ENCODE measurements at places on chromosomes 3 and 15. TPM values are rescaled to one million over a fixed set of nuclear protein-coding genes. Genes with fewer than 3 reads are reported as not detected.

GRCh38 chr15:92663250-92663951, 7.8 kb upstream of the FAM174B start:
- no peak for DNase-seq

The MNS1 gene
- polyA plus RNA-seq, result 0.57 TPM

DNA sequence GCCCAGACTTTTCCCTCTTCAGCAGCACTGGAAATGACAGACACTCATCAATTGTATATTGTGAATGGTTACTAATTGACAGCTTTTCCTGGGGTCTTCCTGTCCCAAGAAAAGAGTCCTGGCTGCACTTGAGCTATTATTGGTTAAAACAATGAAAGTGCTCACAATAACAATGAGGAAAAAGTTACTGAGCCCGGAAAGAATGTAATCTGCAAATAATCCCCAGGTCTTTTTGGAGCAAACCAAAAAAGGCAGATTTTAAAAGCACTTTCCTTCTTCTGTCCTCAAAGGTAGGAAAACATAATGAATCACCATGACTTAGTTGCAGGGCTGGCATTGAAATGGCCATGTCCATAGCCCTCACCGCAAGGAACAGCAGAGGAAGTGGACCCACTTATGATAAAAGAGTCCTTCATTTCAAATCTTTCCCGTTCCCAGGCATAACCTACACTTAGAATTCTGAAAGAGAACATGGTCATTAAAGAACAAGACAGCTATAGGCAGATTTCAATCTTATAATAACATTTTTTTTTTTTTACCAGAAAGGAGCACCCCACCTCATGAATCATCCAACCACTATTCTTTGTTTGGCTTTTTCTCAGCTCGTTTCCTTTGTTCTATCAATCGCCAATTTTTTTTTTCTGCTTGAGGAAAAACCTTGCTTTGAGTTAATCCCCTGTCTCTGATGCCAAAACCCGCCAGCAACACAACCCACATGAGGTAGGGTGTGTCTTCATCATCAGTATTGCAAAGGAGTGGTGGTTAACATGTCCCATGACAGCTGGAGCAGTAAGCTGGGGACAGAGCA, 35.5 kb upstream of the ATP1B3 start:
- DNase-seq, result no peak

GRCh38 chr3:100629421-100630127, 20.2 kb downstream of the ADGRG7 start:
- DNase-seq, result no peak

GRCh38 chr3:159600291-159600690, 388.3 kb upstream of the IL12A start:
- no peak for DNase-seq

The FBXO40 gene
- 0.05 TPM for polyA plus RNA-seq

The MESP1 gene
- polyA plus RNA-seq, result 0.23 TPM

DNA sequence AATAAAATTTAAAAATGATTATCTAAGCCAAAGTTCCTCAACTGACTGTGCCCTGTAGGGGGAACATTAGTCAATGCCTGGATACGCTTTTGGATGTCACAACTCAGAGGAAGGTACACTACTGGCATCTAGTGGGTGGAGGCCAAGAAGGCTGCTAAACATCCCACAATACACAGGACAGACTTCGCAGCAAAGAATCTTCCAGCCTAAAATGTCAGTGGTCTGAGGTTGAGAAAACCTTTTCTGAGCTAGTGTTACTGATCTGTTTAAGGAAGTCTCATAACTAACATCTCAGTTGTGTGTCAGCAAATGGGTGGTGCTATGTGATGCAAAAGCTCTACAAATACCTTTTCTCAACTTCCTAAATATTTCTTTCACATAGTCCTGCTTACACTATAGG, 20.9 kb upstream of the LDHAL6B start:
- no peak for DNase-seq

The TOPAZ1 gene
- not detected for polyA plus RNA-seq

DNA sequence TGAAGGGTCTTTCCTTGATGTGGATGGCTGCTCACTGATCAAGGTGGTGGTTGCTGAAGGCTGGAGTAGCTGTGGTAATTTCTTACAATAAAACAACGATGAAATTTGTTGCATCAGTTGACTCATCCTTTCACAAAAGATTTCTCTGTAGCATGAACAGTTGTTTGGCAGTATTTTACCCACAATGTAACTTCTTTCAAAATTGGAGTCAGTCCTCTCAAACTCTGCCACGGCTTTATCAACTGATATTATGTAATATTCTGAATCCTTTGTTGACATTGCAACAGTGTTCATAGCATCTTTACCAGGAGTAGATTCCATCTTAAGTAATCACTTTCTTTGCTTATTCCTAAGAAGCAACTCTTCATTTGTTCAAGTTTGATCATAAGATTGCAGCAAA, 252.6 kb downstream of the UBE2E2 start:
- DNase-seq, result no peak

The FILIP1L gene
- not detected for polyA plus RNA-seq

The SLC22A13 gene
- polyA plus RNA-seq, result 0.06 TPM

DNA sequence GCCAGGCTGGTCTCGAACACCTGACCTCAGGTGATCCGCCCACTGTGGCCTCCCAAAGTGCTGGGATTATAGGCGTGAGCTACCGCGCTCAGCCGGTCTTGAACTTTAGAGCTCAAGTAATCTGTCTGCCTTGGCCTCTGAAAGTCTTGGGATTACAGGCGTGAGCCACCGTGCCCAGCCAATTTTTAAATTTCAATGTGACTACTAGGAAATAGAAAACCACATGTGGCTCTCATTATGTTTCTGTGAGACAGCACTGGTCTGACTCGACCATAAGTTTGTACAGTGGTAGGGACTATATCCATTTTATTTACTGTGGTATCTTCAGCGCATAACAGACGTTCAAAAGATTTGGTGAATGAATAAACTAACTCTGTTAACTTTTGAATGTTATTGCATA, 9.1 kb downstream of the ZFAND6 start:
- no peak for DNase-seq

DNA sequence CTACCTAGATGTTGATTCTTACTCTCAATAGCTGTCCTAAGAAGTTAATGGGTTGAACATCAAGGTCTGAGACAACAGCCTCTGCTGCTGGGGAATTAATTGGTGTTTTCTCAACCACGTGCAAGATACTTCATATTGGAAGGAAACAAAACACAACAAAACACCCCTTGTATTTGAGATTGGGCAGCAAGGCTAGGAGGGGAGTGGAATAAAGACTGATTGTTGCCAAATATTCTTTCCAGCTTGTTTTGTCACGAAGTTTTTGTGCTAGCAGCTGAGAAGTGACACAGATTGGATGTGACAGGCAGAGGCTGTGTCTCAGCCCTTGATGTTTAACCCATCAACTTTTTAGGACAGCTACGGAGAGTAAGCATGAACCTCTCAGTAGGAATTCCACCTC, 808.4 kb downstream of the IGSF11 start:
- DNase-seq, result no peak

GRCh38 chr3:107328069-107328468, 49.2 kb upstream of the CCDC54 start:
- no peak for DNase-seq

- no peak for DNase-seq
Measured at GRCh38 chr15:67505675-67506572, 15.0 kb upstream of the C15orf61 start.

The NOX5 gene
- polyA plus RNA-seq, result not detected

DNA sequence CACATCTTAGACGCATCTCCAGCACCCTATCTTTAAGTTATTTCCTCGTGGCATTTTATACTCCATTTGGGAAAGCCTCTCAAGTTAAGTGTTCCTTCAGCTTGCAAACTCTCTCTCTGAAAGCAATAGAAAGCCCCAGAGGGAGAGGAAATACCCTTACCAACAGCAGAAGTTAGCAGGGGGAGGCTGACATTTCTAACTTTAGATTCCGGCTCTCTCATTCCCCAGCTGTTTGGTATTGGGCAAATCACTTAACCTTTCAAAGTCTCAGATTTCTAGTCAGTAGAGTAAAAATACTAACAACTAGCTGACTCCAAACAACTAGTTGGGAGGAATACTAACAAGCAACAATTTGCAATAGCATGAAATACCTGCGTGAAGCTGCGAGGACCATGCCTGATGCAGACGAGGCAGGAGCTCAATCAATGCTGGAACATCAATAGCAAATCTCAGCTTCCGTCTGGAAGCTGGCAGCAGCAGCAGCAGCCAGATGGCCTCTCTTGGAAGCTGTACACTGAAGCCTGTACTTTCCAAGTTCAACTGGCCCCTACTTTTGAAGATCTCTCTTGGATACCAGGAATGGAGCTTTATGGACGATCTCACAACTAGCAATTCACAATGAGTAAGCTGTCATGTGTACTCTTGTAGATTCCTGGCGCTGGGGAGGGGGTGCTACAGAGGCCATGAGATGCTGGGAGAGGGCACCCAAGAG, 47.8 kb downstream of the THBS1 start:
- no peak for DNase-seq

The RTP4 gene
- not detected for polyA plus RNA-seq

The ACAA1 gene
- polyA plus RNA-seq, result 27.4 TPM

DNA sequence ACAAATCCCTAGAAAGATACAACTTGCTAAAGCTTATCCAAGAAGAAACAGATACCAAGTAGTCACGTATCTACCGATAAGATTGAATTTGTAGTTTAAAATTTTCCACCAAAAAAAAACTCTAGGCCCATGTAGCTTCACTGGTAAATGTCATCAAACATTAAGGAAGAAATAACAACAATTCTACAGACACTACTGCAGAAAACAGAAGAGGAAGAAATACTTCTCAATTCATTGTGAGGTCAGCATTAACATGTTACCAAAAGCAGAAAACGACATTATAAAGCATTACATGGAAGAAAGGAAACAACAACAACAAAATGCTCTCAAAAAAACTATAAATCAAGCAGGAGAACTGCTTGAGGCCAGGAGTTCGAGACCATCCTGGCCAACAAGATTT, 27.5 kb upstream of the TM4SF19 start:
- DNase-seq, result no peak

DNA sequence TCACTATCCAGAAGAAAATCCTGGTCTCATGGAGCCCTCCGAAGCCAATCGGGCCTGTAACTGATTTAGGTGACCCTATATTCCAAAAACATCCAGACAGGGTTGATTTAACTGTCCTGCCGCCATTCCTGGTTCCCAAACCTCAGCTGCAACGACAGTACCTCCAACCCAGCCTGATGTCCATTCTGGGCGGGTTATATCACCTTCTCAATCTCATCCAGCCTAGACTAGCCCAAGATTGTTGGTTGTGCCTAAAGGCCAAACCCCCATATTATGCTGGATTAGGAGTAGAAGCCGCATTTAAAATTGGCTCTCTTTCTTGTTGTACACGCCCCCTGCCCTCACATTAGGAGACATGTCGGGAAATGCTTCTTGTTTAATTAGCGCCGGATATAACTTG, 36.7 kb downstream of the ZBTB11 start:
- no peak for DNase-seq

Measured in H1 (cell line).